ENCODE measurements at places on chromosomes 4 and X.

DNA sequence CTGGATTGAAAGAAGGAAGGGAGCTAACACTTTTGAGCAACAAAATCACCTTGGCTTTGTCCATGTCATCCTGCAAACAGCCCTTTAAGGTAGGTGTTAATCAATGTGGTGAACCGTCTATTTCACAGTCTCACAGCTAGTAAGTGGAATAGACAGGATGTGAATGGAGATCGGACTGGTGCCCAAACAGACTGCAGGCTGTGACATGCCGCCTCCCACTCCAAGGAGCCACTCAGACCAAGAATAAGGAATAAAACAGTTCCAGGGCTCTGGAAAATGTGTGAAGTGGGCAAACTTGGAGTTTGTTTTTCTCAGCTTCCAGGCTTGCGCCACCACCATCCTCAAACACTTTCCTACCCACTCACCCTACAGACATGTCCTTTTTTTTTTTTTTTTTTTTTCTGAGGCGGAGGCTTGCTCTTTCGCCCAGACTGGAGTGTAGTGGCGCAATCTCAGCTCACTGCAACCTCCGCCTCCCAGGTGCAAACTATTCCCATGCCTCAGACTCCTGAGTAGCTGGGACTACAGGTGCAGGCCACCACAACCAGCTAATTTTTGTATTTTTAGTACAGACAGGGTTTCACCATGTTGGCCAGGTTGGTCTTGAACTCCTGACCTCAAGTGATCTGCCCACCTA lies 57.7 kb upstream of the SEC24B start:
- DNase-seq, result no peak

DNA sequence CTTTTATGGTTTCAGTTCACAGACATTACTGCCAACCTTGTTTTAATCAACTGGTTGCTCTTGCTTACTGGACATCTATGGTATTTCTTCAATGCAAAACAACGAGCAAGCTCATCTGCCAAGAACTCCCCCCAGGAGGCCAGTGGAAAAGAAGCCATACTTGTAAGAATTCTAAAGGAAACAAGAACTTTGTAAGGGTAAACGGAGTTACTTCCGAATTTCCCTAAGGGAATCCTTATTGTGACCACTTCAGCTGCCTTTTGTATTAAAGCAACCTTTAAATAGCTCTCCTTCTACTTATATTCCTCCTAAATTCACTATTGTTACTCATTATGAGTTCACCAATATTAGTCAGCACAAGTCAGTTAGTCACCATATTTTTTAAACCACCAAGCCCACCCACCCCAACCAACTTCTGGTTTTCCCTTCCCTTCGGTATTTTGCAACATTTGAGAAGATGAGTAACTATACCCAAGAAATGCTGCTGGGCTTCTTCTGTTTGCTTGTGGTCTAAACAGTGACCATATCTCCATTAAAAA lies 602.8 kb upstream of the DIPK2B start:
- no peak for DNase-seq

DNA sequence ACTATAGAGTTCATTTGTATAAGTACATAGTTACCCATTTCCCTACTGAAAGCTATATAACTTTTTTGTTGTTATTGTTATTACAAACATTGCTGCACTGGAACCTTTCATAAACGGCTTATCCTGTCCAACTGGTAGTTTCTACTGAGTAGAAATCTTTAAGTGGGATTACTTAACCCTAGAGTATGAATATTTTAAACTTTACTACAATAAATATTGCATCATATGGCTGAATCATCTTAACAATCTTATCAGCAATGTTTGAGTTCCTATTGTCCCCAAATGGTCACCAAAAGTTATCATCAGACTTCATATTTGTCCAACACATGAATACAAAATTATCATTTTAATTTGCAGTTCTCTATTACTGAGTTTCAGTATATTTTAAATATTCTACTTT lies 40.5 kb downstream of the LCORL start:
- DNase-seq, result no peak

DNA sequence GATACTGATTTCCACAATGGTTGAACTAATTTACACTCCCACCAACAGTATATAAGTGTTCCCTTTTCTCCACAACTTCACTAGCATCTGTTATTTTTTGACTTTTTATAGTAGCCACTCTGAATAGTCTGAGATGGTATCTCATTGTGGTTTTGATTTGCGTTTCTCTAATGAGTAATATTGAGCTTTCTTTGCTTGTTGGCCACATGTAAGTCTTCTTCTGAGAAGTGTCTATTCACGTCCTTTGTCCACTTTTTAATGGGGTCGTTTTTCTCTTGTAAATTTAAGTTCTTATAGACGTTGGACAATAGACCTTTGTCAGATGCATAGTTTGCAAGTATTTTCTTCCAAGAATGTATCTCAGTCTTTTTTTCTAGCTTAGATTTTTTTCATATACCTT lies 10.0 kb downstream of the FBXW7 start:
- no peak for DNase-seq

DNA sequence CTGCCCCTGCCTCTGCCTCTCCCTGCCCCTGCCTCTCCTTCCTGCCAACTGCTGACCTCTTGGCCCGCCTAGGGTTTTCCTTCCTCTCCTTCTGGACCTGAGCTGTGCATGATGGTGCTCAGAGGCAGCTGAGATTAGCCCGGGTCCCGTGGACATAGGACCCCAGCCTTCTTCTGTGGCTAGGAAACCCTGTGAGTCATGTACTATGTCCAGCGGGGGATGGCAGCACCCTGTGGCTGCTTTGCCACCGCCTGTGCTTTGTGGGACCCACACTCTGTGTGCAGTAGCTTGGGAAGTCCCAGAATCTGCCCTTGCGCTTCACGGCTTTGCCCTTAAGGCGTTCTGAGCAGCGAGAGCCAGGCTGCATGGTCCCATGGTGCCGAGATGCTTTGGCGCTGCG lies 105.5 kb upstream of the PSAPL1 start:
- no peak for DNase-seq

DNA sequence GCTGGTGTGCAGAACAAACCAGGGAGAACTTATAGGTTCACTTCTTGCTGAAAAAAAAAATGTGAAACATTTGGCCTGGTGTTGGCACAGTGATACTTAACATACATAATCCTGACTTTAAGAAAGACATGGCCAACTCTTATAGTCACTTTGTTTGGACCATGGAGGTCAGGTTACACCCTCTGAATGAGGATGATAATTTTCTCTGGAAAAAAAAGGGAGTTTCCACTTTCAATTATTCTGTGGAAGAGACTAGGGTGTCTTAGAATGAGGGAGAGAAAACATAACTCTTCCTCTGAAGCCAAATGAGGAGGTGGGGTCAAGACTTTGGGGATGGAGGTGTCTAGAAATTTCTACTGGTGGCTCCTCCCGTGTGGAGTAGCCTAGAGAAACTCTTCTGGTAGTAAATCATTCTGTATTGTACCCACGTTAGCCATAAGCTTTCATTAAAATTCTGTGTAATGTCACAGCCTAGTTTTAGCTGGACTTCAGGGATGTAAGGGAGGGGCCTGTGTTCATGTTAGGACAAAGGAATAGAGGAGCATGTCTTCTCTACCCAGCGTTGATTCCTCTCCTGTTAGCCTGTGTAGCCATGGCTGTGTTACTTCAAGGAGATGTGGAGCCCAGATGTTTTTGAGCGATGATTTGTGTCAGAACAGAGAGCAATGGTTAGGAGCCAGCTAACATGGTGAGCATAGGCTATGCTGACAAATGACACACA lies 328.3 kb downstream of the GPAT3 start:
- DNase-seq, result no peak

DNA sequence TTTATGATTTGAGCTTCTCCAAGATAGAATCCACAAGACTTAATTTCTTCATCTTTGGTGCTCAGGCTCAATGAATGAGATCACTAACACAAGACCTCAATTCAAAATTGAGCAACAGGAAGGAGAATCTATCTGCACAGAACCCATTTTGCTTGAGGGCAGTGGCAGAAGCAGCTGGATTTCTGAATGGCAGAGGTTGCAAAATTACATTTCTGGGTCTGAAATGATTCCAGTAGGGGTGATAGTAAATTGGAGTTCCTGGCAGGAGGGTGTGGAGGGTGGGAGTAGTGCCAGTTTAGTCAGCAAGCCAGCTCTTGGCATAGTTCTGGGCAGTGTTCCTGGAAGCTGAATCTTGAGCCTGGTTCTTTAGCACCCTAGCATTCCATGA lies 281.1 kb downstream of the SLC7A11 start:
- DNase-seq, result no peak
